ENCODE measurements at places on chromosomes 5 and 9. TPM values are rescaled to one million over a fixed set of nuclear protein-coding genes. Genes with fewer than 3 reads are reported as not detected.

Gene LRSAM1
- 20.6 TPM for total RNA-seq

Gene FBLL1
- total RNA-seq: not detected

Gene PDCD1LG2
- 1.1 TPM for total RNA-seq

Gene TMEFF1
- 0.50 TPM for total RNA-seq

Gene SLC1A1
- total RNA-seq: 32.0 TPM

Gene NEURL1B
- total RNA-seq: 90.8 TPM

Gene SLC23A1
- total RNA-seq: 5.9 TPM

Gene CARD6
- total RNA-seq: 3.5 TPM

Gene TMEM252
- total RNA-seq: 0.89 TPM

Gene FXN
- total RNA-seq: 11.2 TPM

Gene TMEM203
- 40.0 TPM for total RNA-seq

Gene PLAC8L1
- 0.49 TPM for total RNA-seq

Gene PTRH1
- 8.3 TPM for total RNA-seq

Gene GABRA1
- total RNA-seq: not detected

Gene CDH9
- not detected for total RNA-seq

Gene OTP
- not detected for total RNA-seq

Gene CLTA
- total RNA-seq: 200 TPM

Gene CDC26
- 23.6 TPM for total RNA-seq

Gene PDE4D
- 67.8 TPM for total RNA-seq

Gene HIGD2A
- total RNA-seq: 194 TPM

Gene ANXA2R
- total RNA-seq: 1.0 TPM

Gene PCDHB6
- 0.11 TPM for total RNA-seq

Gene KIF4B
- not detected for total RNA-seq

Gene HNRNPK
- 418 TPM for total RNA-seq

Gene AK1
- total RNA-seq: 114 TPM

Gene SLC6A7
- total RNA-seq: 13.2 TPM

Gene PTPRD
- total RNA-seq: 95.1 TPM

Gene MCC
- total RNA-seq: 1.9 TPM

Gene PCDHB15
- total RNA-seq: 1.1 TPM

Gene INSYN2B
- 0.14 TPM for total RNA-seq

Gene FOXD4L4
- 0.17 TPM for total RNA-seq

Gene TMEM232
- total RNA-seq: 3.7 TPM

Gene FABP6
- not detected for total RNA-seq

Gene LHX6
- total RNA-seq: 1.6 TPM

Gene IFNB1
- not detected for total RNA-seq

Gene CCDC171
- 3.2 TPM for total RNA-seq
